IPS-NIHi11 (cell line): ENCODE measurements at places on chromosomes 4 and X.

DNA sequence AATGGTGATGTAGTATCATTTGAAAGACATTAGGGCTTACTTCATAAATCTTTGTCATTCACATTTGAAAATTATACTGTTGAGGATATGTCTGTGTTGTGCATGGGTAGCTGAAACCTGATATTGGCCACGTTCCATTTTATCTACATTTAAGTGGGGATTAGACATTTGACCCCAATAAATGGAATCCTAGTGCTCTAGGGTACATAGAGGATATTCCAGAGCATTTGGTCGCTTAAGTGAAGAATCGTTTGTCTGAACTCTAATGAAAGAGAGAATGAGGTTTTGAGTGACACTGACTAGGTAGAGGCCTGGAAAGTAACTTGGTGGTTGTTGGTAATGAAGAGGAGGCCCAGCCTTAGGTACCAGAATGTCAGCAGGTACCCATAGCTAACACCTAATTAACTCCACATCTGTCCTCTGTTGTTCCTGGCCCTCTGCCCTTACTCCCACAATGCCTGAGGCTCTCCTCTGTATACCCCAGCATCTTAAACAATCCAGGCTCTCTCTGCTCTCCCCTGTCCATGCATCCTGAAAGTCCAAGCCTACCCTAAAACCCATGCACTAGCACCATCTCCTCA, 299.5 kb upstream of the KLF3 start:
- DNase-seq, result no peak

- peak; percentile 43 for DNase-seq
Observed at GRCh38 chr4:46931981-46932380, 22.9 kb upstream of the COX7B2 start.

DNA sequence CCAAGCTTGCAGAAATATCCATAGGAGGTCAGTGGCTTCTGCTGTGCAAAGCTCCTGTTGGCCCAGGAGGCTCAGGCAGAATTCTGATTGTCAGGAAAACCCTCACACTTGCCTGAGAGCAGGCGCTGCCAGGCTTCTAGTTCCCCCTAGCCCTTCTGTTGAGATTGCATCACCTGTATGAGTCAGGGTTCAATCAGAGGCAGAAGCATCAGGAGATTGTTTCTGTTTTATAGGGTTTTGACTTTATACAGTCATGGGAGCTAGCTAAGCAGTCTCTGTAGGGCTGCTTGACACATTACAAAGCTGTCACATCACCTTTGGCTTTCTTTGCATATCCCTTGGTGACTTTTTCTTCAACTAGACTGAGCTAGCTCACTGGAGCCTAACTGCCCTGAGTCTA, 27.8 kb downstream of the DIPK2B start:
- DNase-seq, result peak; percentile 23

DNA sequence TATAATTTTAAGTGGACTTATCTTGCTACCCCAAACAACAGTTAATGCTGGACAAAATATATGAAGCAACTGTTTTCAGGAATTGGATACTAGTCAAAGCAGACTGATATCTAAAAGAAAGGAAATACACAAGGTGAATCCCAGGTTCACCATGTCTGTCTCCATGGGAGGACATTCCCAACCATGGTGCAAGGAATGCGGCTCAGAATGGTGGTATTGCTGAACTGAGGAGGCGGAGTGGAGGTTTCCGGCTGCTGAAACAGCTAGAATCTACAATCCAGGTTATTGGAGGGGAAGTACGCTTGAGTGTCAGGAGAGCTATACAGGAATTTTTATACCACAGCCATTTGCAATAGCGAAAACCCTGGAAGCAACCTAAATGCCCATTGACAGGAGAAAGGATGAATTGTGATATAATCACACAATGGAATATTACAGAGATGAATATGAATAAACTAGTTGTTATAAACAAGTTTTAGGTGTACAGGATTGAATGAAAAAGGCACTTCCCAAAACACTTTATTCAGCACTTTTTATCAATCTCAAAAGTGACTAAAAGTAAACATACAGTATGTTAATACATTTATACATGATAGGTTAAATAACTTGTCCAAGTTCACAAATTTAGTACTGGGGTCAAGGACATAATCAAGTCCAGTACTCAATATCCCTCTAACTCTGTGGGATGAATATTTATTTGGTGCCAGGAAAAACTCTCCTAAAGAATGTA, 9.0 kb downstream of the HMGB2 start:
- no peak for DNase-seq

DNA sequence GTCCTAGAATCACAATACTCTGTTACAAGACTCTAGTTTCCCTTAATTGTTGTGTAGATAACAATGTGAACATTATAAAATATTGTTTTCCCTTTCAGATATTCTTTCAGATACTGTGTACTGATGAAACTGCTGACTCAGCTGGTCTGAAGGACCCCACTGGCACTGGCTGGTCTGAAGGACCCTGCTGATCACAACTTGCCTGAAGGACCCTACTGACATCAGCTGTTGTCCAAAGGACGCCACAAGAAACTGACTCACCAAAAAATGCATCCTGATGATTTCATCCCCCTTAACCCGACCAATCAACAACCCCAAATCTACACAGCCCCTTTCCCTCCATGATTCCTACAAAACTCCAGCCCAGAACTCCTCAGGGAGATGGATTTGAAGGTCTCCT, 258.8 kb upstream of the GNPDA2 start:
- DNase-seq, result no peak

GRCh38 chrX:7346021-7346420, 198.1 kb upstream of the PUDP start:
- DNase-seq, result no peak

DNA sequence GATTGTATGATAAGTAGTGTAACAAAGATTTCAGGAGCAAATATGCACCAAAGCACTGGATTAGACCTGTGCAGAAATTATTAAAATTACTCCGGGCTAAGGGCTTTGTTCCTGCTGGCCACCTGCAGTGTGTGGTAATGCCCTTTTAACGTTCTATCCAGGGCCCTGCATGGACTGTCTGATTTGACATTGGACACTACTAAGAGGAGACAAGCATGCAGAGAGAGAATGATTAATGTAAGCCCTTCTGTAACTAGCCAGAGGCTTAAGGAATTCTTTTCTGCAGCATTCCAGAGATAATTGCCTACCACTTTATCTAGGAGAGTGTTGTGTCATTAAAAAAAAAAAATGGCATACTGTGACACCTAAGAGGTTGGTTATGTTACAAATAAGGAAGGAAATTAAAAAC, 117.0 kb downstream of the PCDH7 start:
- peak; percentile 47 for DNase-seq

DNA sequence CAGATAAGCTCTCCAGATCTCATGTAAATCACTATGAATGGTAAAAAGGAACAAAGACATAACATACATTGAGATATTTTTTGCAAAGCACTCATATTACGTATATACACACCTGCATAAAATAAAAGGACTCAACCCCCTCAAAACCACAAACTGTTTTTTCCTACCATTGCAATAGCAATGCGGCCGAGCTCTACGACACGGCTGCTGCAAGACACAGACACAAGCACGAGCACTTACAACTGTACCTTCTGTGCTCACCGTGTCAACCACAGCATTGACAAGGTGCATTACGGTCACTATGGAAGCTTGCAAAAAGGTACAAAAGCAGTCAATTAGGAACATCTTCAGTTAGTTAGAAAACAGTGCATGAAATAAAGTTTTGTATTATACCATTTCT, 37.1 kb upstream of the MTNR1A start:
- DNase-seq, result no peak

DNA sequence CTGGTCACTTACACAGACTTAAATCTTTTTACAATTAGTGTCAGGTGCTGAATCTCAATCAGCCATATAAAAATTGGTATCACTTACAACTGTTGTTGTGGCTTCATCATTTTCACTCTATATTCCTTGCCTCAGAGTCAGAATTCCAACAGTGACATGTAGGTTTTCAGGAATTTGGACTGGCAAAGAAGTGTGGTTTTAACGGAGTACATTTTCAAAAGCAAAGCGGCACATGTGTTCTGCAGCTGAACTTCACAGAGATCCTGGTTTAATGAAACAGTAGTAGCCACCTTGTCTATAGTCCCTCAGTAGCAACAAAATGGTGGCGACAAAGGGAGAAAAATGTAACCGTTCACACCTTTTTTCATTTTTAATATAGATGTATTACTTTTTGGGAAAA, 486.6 kb downstream of the FAT4 start:
- DNase-seq, result no peak

DNA sequence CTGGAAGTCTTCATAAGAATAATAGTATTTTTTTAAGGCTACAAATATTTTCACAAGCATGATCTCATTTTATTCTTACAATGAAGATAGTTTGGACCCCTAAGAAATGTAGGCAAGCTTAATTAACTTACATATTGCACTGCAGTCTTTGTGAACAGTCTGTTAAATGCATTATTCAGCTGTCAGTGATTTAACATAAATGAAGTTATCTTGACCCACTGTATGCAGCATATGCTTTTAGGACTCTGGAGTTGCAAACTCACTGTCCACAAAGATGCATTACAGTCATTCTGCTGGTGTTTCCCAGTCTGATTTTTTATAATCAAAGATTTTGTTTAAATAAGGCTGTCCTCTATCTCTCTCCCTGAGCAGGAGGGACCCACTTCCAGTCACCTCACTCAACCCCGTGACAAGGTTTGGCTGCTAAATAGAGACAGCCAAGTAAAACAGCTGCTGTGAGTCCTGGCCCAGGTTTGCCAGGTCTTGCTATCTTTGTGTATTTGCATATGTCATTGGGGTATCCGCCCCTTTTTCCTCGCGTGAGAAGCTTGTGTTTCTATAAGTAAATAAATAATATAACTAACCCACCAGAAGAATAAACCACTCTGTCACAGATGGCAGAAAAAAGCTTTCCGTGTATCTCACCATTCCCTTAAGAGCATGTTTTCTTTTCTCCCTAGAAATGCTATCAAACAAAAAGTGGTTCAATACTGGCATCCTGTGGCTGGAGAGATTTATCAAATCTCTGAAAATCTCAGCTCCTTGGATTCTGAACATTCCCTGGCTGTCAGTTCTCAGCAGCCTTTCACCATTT, 67.0 kb downstream of the SLC7A11 start:
- DNase-seq, result no peak

DNA sequence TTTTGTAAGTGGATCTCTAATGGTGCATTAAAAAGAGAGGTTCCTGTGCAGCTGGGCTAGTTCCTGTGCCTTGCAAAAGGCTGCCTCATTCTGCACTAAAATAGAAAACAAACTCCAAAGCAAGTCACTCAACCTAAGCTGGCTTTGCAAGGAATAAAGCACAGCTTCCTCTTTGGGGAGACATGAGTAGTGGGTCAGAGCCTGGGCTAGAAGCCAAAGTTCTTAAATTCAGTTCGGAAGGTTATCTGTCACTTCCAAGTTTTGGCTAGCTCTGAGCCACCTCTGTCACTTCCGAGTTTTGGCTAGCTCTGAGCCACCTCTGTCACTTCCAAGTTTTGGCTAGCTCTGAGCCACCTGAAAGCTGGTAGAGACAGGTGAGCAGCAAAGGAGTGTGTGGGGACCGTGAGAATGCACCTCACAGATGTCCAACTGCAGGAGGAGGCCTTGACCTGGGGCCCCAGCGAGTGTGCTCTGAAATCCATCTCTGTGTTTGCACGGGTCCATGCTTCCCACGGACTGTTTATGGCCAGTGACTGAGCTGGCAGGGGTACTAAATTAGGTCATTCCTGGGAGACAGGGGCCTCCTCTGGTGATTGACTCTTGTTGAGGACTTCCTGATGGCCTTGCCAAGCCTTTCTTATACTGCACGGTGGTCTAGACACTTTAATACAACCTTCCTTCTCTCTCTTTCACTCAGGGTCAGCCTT, 36.4 kb upstream of the MAMLD1 start:
- no peak for DNase-seq

- DNase-seq, result peak; percentile 31
Observed at GRCh38 chr4:42371305-42372252, 25.7 kb upstream of the SHISA3 start.
